T-helper 22 cell (primary cell): ENCODE measurements at places on chromosomes 3 and 15.

- DNase-seq, result no peak
Observed at GRCh38 chr15:90845201-90845949, 23.0 kb upstream of the FURIN start.

DNA sequence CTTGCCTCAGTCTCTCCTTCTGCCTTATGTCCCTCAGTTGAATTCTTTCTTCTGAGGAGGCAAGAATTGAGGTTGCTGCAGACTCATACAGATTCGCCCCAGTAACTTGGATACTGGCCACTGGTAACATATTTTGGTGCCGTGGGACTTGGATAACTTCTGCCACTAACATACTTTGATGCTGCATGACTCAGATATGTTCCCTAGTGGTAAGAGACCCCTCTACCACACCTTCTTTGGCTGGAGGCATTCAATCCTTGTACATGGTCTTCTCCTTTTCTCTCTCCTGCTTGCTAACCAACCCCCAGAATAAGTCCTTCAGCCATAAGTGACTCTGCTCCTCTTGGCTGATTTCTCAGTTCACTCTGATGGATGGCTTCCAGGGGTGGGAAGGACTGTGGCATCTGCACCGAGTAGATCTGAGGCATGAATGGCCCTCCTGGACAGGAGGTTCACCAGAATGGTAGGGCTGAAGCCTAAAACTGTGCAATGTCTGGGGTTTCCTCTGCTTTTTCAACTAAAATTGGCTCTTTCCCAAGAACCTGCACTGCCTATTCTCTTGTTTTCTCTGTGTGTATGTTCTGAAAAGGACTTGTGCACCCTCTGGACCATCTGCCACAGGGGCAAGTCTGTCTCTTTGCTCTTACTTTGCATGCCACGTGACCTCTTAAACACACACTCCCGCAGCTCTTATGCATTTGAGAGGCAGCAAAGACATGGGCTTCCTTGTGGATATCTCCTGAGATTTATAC, 55.5 kb upstream of the FSTL1 start:
- no peak for DNase-seq

DNA sequence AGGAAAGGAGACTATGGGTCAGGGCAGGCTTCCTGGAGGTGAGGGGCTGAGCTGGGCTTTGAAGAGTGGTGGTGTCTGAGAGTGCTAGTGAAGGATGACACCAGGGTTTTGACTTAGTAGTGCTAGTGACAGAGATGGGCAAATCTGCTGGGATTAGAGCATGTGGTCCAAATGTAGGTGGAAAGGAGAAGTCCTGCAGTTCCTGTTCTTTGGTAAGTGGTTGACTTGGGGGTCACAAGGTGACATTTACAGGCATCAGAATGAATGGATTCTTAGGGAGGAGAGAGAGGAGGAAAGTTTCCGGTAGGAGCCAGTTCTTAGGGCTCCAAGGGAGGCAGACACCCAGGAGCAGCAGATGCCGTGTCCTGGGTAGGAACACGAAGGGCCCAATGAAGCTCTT, 796 bp upstream of the DOCK3 start:
- DNase-seq, result no peak

DNA sequence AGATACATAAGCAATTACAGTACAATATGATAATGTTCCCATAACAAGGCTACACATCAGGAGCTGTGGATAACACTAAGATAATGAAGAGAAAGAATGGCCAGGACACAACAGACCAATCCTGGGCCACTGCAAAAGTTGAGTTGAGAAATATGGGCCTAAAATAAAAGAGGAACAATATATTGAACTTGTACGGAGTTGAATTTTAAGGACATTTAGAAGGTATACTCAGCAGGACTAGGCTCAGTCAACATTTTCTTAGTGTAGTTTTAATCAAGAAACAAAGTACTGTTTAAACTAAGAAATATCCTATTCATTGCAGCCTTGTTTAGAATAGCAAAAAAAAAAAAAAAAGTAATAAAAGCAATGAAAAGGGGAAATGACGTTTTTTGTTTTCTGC, 24.3 kb downstream of the HERC1 start:
- DNase-seq, result no peak

GRCh38 chr3:105793040-105793439, 75.8 kb downstream of the CBLB start:
- DNase-seq, result no peak

DNA sequence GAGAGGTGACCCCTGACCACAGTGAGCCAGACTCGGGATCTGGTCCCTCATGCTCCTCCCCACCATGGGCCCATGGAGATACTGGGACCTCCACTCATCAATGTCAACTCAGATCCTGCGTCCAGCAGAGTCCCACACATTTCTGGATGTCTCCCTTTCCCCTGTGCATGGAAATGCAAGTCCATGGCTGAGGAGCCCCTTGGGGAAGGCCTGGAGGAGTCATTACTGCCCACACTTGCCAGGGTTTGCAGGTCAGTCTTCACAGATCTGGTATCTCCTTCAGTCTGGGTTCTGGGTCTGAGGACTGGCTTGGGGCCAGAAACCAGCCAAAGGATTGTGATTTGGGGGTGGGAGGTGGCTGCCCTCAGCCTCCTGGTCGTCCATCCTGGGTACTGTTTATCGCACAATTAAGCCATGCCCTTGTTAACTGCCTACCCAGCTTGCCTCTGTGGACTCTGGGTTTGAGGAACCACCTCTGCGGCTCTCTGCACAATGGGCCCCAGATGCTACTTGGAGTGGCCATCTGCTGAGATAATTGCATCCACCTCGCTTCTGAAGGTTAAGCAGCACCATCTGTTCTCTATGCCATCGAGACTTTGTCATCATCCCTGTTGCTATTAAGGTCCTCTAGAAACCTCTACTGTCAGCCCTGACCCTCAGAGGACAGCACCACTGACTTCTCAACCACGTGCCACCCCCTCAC, 49.9 kb upstream of the KLF13 start:
- no peak for DNase-seq
